Stimulated activated CD8-positive, alpha-beta memory T cell treated with anti-CD3 and anti-CD28 coated beads, Interleukin-15, amount 100 ng/mL, for 1 hour (primary cell): ENCODE measurements at places on chromosomes 4 and X.

DNA sequence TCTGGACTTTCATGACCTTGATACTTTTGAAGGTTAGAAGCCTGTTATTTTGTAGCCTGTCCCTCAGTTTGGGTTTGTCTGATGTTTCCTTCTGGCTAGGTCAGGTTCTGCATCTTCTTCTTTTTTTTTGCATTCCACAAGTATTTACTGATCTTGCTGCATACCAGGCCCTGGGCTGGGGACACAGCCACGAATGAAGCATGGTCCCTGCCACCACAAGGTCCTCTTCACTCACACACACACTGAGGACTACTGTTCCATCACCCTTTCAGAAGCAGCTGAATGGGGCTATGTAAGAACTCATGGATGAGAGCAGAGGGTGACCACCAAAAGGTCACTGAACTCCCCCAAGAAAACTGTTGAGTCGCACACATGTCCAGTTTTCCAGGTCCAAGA lies 39.2 kb downstream of the USP11 start:
- DNase-seq = no peak

DNA sequence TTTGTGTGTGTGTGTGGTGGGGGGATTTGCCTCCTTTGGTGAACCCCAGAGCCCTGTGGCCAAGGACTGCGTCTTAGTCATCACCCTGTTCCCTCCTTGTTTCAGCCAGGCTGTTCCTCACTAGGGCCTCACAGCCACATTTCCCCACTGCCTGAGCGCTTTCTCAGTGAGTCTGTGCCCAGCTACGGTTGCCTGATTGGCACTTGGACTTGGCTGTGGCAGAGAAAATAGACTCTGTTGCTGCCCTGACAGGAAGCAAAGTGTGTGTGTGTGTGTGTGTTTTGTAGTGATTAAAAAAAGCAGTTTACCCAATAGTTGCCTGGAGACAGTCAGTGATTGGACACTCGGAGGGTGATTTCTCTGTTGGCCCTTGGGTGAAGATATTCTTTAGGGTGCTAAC lies 113.0 kb downstream of the UCHL1 start:
- DNase-seq = no peak

- DNase-seq = no peak
Observed at GRCh38 chr4:169219440-169219839, 51.3 kb downstream of the SH3RF1 start.

DNA sequence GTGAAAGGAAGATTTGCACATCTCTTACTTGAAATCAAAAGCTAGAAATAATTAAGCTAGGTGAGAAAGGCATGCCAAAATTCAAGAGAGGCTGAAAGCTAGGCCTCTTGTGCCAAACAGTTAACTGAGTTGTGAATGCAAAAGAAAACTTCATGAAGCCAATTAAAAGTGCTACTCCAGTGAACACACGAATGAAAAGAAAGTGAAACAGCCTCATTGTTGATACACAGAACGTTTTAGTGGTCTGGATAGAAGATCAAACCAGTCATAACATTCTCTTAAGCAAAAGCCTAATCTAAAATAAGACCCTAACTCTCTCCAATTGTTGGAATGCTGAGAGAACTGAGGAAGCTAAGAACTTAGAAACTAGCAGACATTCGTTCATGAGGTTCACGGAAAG lies 122.3 kb downstream of the UNC5C start:
- DNase-seq = no peak

- no peak for DNase-seq
Observed at GRCh38 chrX:107537815-107538214, 88.4 kb downstream of the FRMPD3 start.
